ENCODE measurements at places on chromosomes 13 and 19.

DNA sequence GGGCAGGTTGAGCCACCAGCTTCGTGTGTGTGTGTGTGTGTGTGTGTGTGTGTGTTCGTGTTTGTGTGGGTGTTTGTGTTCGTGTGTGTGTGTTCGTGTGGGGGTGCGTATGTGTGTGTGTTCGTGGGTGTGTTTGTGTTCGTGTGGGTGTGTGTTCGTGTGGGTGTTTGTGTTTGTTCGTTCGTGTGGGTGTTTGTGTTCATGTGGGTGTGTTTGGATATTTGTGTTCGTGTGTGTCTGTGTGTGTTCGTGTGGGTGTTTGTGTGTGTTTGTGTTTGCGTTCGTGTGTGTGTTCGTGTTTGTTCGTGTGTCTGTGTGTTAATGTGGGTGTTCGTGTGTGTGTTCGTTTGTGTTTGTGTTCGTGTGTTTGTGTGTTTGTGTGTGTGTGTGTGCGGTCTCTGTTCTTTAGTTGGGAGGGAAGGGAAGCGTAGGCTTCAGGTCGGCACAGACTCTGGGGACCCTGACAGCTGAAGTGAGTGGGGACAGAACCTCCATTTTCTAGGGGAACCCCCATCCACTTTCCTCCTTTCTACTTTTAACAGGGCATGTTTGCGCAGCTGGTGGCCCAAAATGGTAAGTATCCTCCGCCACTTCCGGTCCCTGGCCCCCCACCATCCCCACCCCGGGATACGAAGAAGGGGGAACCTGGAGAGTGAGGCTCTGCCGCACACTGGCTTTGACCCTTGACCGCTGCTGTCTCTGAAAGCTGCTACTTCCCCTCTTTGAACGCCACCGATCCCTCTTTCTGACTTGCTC lies 1.6 kb downstream of the TNFSF9 start:
- no peak for DNase-seq

- DNase-seq: no peak
These were observed 11.3 kb downstream of the DCAF15 start for GRCh38 chr19:13963603-13964105.

- DNase-seq: no peak
These were observed 5.6 kb upstream of the TM9SF2 start for GRCh38 chr13:99495466-99496183.

GRCh38 chr19:18591735-18592385 lies 3.3 kb downstream of the REX1BD start:
- DNase-seq: no peak

DNA sequence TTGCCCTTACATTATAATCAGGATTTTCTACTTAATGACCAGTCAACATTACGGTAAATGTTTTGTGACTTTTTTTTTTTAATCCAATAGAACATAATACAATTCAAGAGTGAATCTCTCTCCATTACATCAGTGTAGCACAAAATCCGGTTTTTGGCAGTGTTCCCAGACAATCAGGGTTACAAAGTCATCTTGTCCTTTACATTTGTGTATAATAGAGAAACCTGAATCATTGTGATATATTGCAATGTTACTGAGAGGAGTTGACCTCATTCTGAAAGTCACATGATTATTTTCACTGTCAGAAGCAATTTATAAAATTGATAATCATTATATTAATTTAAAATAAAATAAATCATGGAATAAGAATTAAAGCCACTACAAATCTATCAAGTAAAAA lies 1346.0 kb upstream of the SPRY2 start:
- DNase-seq: no peak

DNA sequence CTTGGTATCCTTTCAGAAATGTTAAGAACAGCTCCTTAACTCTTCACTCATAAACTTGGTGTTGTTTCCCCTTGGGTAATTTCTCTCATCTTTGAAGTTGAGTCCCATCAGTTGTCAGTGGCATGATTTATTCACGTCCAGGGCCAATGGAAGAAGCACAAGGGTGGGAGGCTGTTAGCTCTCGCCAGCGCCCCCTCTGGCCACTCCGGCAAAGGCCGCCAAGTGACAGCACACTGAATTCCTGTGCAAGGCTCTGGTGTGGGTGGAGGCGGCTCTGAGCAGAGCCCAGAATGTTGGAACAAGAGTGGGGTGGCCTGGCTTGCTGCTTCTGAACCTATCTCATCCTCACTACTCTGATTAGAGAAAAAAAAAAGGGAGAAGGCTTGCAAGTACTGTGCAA lies 13.1 kb upstream of the MEDAG start:
- DNase-seq: no peak

GRCh38 chr13:105338006-105338405 lies 1197.5 kb downstream of the EFNB2 start:
- no peak for DNase-seq

GRCh38 chr13:79541426-79542049 lies 60.6 kb downstream of the NDFIP2 start:
- no peak for DNase-seq

- DNase-seq: no peak
These were observed 1.1 kb downstream of the KIR3DL2 start for GRCh38 chr19:54851353-54851752.

- no peak for DNase-seq
These were observed 90.8 kb downstream of the UQCRFS1 start for GRCh38 chr19:29122185-29122584.

- DNase-seq: no peak
These were observed 18.9 kb downstream of the SPINT2 start for GRCh38 chr19:38283271-38283670.

- DNase-seq: no peak
These were observed 1.6 kb upstream of the SPINT2 start for GRCh38 chr19:38262585-38263268.

- DNase-seq: no peak
These were observed 9.2 kb upstream of the NCCRP1 start for GRCh38 chr19:39187552-39187943.

DNA sequence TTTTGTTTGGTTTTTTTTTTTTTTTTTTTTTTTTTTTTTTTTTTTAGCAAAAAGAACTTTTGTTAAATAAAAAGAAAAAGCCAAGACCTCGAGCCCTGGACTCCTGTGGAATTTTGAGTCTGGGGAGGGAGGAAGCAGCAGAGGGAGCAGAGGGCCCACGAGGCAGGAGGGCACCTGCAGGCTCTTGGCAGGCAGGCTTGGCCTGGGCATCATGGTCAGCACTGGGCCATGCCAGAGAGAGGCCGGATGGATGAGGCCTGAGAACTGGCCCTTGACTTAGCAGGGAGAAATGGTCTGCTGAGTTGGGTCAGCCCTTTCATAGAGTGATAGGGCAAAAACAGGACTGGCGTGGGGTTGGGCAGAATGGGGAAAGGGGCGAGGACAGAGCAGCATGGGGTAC lies 100.4 kb downstream of the GPR12 start:
- no peak for DNase-seq

GRCh38 chr19:3408996-3409345 lies 42.6 kb downstream of the NFIC start:
- DNase-seq: no peak

GRCh38 chr13:65336916-65337315 lies 1893.2 kb downstream of the PCDH9 start:
- no peak for DNase-seq

- no peak for DNase-seq
These were observed 46.4 kb downstream of the PSG3 start for GRCh38 chr19:42693760-42694350.

- DNase-seq: no peak
These were observed 14.2 kb upstream of the RNF6 start for GRCh38 chr13:26236296-26236695.

All from stimulated activated CD8-positive, alpha-beta memory T cell treated with anti-CD3 and anti-CD28 coated beads, Interleukin-15, amount 100 ng/mL, for 24 hours (primary cell).